ENCODE measurements at places on chromosomes 11 and 22.
A peak's percentile ranks its signal among the peaks of the same experiment; 100 is the strongest.

- H3K4me1 ChIP-seq: peaks cover 5% of the 10 kb centered on the region
- H3K4me3 ChIP-seq: no peak overlapping the region
- H3K36me3 ChIP-seq: no peaks in the 10 kb centered on the region
- no peaks in the 10 kb centered on the region for H3K27me3 ChIP-seq
- DNase-seq: no peak
- no peak overlapping the region for H3K27ac ChIP-seq
Measured at GRCh38 chr11:32079553-32079952, 11.3 kb upstream of the RCN1 start.

- no peaks in the 10 kb centered on the region for H3K4me1 ChIP-seq
- H3K27me3 ChIP-seq: no peaks in the 10 kb centered on the region
- no peaks in the 10 kb centered on the region for H3K36me3 ChIP-seq
- no peak overlapping the region for H3K27ac ChIP-seq
Measured at GRCh38 chr11:15926071-15926470, 430.3 kb downstream of the SOX6 start.

DNA sequence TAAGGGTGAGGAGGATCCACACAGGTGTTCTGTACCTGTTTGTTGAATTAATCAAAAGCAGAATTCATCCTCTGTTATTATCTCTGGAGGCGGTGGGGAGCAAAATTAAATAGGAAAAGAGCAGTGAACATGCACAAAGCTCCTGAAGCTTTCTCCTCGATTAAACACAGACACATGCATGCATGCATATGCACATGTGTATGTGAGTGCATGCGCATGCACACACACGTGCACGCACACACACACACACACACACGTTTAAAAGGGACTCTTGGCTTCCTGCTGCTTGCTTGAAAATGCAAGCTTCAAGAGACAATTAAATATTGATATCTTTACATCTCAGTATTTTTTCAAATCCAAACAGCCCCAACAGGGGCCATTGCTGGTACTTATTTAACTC is 462.1 kb downstream of the BUD13 start:
- H3K27me3 ChIP-seq: peaks cover 20% of the 10 kb centered on the region
- no peak overlapping the region for H3K4me3 ChIP-seq
- H3K36me3 ChIP-seq: no peaks in the 10 kb centered on the region
- H3K4me1 ChIP-seq: no peaks in the 10 kb centered on the region
- H3K27ac ChIP-seq: no peak overlapping the region
- no peak for DNase-seq

- DNase-seq: no peak
- H3K4me1 ChIP-seq: no peaks in the 10 kb centered on the region
- no peaks in the 10 kb centered on the region for H3K27me3 ChIP-seq
Measured at GRCh38 chr11:132024587-132025295, 654.3 kb downstream of the NTM start.

- H3K4me3 ChIP-seq: no peak overlapping the region
- DNase-seq: no peak
Measured at GRCh38 chr11:96219981-96220623, 122.9 kb downstream of the MAML2 start.

DNA sequence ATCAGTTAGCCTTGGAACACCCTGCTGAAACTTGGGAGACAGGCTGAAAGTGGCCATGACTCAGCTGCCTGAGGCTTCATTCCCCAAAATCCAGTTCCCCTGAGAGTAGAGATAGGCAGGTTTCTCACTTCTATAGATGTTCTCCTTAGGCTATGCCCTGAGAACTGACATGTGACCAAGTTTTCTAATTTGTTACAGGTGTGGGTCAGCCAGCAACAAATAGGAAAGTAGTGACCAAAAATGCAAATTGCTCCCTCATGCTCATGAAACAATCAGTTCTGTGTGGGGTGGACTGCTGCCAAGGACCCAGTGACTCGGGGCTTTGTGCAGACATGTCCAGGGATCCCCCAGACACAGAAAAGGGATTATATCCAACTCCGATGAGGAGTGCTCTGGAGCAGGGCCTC is 7.3 kb upstream of the CCDC15 start:
- 0 out of 2 replicates have a peak, but pooled peaks cover 2% of the 10 kb centered on the region for H3K27me3 ChIP-seq
- H3K4me1 ChIP-seq: 0 out of 2 replicates have a peak, but pooled peaks cover 4% of the 10 kb centered on the region
- no peak overlapping the region for H3K4me3 ChIP-seq
- H3K36me3 ChIP-seq: no peaks in the 10 kb centered on the region

GRCh38 chr11:23112987-23113886 is 253.0 kb upstream of the CCDC179 start:
- no peaks in the 10 kb centered on the region for H3K36me3 ChIP-seq
- peak; percentile 52 for DNase-seq
- no peak overlapping the region for H3K4me3 ChIP-seq
- no peak overlapping the region for H3K27ac ChIP-seq
- no peaks in the 10 kb centered on the region for H3K4me1 ChIP-seq

- no peak overlapping the region for H3K27ac ChIP-seq
- H3K4me3 ChIP-seq: no peak overlapping the region
- H3K36me3 ChIP-seq: no peaks in the 10 kb centered on the region
- no peak for DNase-seq
- no peaks in the 10 kb centered on the region for H3K4me1 ChIP-seq
- peaks cover 32% of the 10 kb centered on the region for H3K27me3 ChIP-seq
Measured at GRCh38 chr22:20228055-20228938, 39.8 kb downstream of the RTN4R start.

DNA sequence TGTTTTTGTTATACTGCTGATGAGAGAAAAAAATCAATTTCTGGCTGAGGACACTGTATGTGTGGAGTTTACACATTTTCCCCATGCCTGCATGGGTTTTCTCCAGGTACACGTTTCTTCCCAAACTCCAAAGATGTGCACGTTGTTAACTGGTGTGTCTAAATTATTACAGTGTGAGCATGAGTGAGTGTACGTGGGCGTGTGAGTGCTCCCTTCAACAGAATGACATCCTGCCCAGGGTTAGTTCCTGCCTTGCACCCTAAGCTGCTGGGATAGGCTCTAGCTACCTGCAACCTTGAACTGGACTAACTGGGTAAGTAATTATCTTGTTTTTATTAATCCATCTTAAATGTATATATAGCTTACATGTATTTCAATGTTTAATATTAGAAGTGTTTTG is 5.5 kb downstream of the NPAT start:
- no peaks in the 10 kb centered on the region for H3K27me3 ChIP-seq
- no peak overlapping the region for H3K4me3 ChIP-seq
- 0 out of 2 replicates have a peak, but pooled peaks cover 7% of the 10 kb centered on the region for H3K36me3 ChIP-seq
- H3K27ac ChIP-seq: no peak overlapping the region
- peaks cover 18% of the 10 kb centered on the region for H3K4me1 ChIP-seq
- no peak for DNase-seq

DNA sequence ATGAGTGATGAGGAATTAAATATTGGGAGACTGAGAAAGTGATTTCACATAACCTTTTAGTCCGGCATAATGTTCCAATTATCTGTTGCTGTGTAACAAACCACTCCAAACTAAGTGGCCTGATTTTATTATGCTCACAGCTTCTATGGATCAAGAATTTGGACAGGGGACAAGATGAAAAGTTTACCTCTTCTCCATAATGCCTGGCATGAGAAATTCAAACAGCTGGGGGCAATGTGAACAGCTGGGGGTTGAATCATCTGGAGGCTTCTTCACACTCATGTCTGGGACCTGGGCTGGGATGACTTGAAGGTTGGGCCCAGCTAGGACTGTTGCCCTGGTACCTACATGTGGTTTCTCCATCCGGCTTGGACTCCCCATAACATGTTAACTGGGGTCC is 99.4 kb upstream of the DRD2 start:
- H3K36me3 ChIP-seq: no peaks in the 10 kb centered on the region
- H3K4me1 ChIP-seq: no peaks in the 10 kb centered on the region
- no peak for DNase-seq
- H3K27ac ChIP-seq: no peak overlapping the region
- no peak overlapping the region for H3K4me3 ChIP-seq

GRCh38 chr22:42317691-42318547 is 47.5 kb upstream of the TCF20 start:
- no peak overlapping the region for H3K27ac ChIP-seq
- no peak overlapping the region for H3K4me3 ChIP-seq
- no peak for DNase-seq
- H3K27me3 ChIP-seq: no peaks in the 10 kb centered on the region
- H3K4me1 ChIP-seq: peaks cover 33% of the 10 kb centered on the region

DNA sequence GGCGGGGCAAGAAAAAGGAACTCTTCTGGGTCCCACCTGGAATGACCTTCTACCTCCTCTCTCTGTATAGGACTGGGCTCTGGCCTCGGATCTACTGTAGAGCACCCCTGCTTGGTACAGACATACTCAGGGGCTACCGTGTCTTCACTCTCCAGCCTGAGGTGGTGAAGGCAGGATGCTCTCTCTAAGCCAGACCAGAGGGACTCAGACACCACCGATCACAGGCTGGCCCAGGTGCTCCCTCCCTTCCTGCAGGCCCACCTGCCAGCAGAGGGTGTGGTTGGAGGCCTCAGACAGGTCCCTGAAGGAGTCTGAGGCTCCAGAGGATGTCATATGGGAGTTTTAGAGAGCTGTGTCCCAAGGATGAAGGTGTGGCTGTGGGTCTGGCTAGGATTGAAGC is 4.1 kb downstream of the NHERF4 start:
- peaks cover 44% of the 10 kb centered on the region for H3K4me1 ChIP-seq
- H3K36me3 ChIP-seq: no peaks in the 10 kb centered on the region
- no peaks in the 10 kb centered on the region for H3K27me3 ChIP-seq
- DNase-seq: no peak

DNA sequence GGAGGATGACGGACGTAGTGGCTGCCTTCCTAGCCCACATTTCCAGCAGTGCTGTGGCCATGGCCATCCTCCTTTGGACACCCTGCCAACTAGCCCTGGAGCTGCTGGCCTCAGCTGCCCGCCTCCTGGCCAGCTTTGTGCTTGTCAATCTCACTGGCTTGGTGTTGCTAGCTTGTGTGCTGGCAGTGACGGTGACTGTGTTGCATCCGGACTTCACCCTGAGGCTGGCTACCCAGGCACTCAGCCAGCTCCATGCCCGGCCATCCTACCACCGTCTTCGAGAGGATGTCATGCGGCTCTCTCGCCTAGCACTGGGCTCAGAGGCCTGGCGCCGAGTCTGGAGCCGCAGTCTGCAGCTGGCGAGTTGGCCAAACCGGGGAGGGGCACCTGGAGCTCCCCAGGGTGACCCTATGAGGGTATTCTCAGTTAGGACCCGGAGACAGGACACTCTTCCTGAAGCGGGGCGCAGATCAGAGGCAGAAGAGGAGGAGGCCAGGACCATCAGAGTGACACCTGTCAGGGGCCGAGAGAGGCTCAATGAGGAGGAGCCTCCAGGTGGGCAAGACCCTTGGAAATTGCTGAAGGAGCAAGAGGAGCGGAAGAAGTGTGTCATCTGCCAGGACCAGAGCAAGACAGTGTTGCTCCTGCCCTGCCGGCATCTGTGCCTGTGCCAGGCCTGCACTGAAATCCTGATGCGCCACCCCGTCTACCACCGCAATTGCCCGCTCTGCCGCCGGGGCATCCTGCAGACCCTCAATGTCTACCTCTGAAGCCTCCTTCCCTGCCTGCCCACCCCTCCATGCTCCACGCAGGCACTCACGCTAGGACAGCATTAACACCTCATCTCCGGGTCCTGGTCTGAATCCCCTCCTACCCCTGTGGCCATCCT is 1.6 kb downstream of the RNF26 start:
- H3K27ac ChIP-seq: no peak overlapping the region
- no peaks in the 10 kb centered on the region for H3K27me3 ChIP-seq
- H3K36me3 ChIP-seq: no peaks in the 10 kb centered on the region
- DNase-seq: no peak
- peak overlapping the region; percentile 69 for H3K4me3 ChIP-seq

DNA sequence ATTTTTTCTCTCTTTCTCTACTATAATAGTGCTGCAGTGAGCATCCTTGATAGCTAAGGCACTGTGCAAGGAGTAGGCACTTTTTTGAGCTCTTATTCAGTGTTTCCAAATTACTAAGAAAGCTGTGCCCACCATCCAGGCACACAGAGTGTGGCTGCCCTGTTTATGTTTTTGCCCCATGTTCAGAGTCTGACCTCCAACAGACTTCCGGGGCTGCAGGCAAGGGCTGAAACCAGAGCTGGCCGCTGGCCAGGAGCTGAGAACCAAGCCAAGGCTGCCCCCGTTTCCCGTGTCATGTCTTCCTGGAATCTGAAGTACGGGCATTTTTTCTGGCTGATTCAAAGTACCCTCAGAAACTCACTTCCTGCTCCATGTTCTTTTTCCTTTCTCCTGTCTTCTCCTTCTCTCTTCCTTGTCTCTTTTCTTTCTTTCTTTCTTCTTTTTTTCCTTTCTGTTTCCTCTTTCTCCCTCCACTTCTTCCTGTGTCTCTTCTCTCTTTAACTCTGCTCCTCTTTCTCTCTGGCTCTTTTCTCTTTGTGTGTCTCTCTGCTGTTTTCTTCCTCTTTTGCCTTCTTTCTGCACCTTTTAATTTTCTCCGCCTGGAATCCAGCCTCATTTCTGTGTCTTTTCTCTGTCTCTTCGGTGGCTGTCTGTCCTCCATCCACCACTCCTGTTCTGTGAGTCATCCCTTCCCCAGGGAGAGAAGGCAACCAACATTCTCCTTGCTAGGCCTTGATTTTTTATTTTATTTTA is 17.0 kb upstream of the KCTD14 start:
- H3K4me1 ChIP-seq: peaks cover 54% of the 10 kb centered on the region
- peak; percentile 92 for DNase-seq
- no peaks in the 10 kb centered on the region for H3K27me3 ChIP-seq
- H3K27ac ChIP-seq: peak overlapping the region; percentile 90
- H3K4me3 ChIP-seq: peak overlapping the region; percentile 37

DNA sequence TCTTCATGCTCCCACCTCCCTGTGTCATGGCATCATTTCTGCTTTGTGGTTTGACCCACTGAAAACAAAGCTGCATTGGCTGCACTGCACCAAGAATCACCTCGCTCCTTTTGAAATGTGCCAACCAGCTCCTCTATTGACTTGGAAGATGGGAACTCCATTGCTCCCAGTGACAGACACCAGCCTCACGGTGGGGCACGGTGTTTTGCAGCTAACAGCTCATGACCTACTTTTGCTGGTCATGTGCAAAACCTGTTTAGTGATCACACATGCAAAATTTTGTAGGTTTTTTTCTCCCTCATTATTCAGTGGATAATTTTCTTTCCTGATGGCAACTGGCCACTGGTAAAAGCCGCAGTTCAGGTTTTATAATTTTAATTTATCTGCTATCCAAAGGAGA is 36.8 kb downstream of the ARFGAP2 start:
- H3K4me3 ChIP-seq: no peak overlapping the region
- H3K4me1 ChIP-seq: 0 out of 2 replicates have a peak, but pooled peaks cover 9% of the 10 kb centered on the region

DNA sequence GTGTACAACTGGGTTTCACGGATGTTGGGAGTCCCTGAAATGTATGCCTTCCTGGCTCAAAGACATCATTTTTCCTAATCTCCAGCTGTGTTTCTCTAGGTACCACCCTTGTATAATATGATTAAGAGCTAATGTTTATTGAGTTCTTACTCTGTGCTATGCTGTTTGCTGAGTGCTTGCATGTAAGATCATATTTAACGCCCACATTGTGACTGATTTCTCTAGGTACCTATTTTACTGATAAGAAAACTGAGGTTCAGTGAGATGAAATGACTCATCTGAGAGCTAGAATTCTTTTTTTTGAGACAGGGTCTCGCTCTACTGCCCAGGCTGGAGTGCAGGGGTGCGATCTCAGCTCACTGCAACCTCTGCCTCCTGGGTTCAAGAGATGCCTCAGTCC is 42.6 kb downstream of the FAM227A start:
- no peaks in the 10 kb centered on the region for H3K36me3 ChIP-seq
- DNase-seq: no peak
- no peak overlapping the region for H3K27ac ChIP-seq
- H3K4me1 ChIP-seq: no peaks in the 10 kb centered on the region
- H3K4me3 ChIP-seq: no peak overlapping the region

- no peak for DNase-seq
- no peaks in the 10 kb centered on the region for H3K36me3 ChIP-seq
- 0 out of 2 replicates have a peak, but pooled peaks cover 5% of the 10 kb centered on the region for H3K4me1 ChIP-seq
- H3K27ac ChIP-seq: no peak overlapping the region
Measured at GRCh38 chr22:47329727-47330650, 567.5 kb downstream of the TBC1D22A start.

- H3K4me3 ChIP-seq: no peak overlapping the region
- no peaks in the 10 kb centered on the region for H3K36me3 ChIP-seq
- H3K27me3 ChIP-seq: peaks cover 94% of the 10 kb centered on the region
- no peaks in the 10 kb centered on the region for H3K4me1 ChIP-seq
Measured at GRCh38 chr22:43375951-43376455, 32.8 kb upstream of the SCUBE1 start.

Measured in PC-9 (cell line).